ENCODE measurements at places on chromosomes 7 and 10. TPM values are rescaled to one million over a fixed set of nuclear protein-coding genes. Genes with fewer than 3 reads are reported as not detected.

GRCh38 chr10:129279446-129280154 lies 187.4 kb upstream of the MGMT start:
- H3K4me3 ChIP-seq = no peak overlapping the region
- DNase-seq = no peak
- no peaks in the 10 kb centered on the region for H3K36me3 ChIP-seq
- H3K27ac ChIP-seq = no peak overlapping the region

DNA sequence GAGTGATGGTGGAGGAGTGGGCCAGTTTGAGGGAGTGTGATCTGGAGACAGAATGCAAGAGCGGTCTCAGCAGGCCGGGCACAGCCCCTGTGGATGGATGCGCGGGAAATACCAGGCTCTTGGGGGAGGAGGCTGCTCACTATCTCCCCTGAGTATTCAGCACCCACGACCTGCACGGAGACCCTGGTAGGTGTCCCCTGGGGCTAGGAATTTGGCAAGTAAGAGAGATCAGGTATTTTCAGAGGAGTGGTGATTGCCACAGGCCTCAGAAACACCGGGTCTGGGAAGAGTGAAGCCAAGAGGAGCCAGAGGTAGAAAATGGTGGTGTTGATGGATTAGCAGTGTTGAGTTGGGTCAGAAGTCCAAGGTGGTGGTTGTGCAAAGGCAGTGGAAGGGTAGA lies 426.3 kb downstream of the PAXIP1 start:
- DNase-seq = peak; percentile 26
- no peaks in the 10 kb centered on the region for H3K4me1 ChIP-seq
- no peaks in the 10 kb centered on the region for H3K27me3 ChIP-seq
- H3K36me3 ChIP-seq = no peaks in the 10 kb centered on the region

DNA sequence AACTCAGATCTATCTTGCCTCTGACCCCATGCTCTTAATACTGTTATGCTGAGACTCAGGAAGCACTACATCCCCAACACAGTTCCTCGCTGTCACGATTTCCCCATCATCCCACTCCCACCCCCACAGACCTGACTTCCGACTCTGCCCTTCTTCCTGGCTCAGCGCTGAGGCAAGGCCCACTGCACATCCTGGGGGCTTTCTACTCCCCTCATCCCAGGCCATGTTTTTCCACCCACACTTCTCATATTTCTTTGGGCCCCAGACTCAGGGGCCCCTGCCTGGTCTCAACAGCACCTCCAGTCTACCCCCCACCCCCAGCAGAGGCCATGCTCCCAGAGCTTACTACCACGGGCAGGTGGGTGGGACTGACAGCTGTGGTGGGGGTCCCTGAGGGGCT lies 7.7 kb upstream of the NDST2 start:
- no peak overlapping the region for H3K4me3 ChIP-seq
- H3K27me3 ChIP-seq = no peaks in the 10 kb centered on the region
- peaks cover 23% of the 10 kb centered on the region for H3K36me3 ChIP-seq
- no peak overlapping the region for H3K27ac ChIP-seq

- no peak for DNase-seq
- peaks cover 8% of the 10 kb centered on the region for H3K4me1 ChIP-seq
- no peak overlapping the region for H3K4me3 ChIP-seq
- H3K27me3 ChIP-seq = no peaks in the 10 kb centered on the region
- H3K27ac ChIP-seq = no peak overlapping the region
Observed at GRCh38 chr7:98216941-98217622, 5.8 kb downstream of the BHLHA15 start.

The LRRC27 gene
- 2.3 TPM for total RNA-seq

- no peaks in the 10 kb centered on the region for H3K36me3 ChIP-seq
- no peak for DNase-seq
- no peak overlapping the region for H3K27ac ChIP-seq
Observed at GRCh38 chr10:98568551-98568950, 121.8 kb upstream of the HPS1 start.
